ENCODE measurements at places on chromosomes 13 and 19.

- H3K4me3 ChIP-seq = no peak overlapping the region
- DNase-seq = no peak
- peaks cover 44% of the 10 kb centered on the region for H3K4me1 ChIP-seq
- H3K27ac ChIP-seq = no peak overlapping the region
- H3K27me3 ChIP-seq = no peaks in the 10 kb centered on the region
- H3K36me3 ChIP-seq = no peaks in the 10 kb centered on the region
These were observed 792.0 kb downstream of the UQCRFS1 start for GRCh38 chr19:28420811-28421550.

DNA sequence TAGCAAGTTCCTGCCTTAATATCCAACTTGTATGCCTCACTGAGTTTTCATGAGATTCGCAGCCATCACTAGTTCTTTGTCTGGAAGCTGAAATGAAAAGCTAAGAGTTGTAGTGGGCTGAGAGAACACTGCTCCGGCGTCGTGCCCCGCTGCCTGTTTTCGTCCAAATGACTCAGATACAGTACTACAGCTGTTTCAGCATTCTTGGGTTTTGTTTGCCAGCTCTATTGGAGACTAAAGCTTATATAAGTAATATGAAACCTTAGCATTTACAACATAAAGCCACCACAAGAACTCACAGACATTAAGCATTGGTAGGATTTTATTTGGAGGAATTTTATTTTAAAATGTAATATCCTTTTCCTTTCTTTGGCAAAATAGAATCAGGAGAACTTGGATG lies 299.7 kb downstream of the DLEU7 start:
- H3K4me3 ChIP-seq = peak overlapping the region; percentile 51
- no peaks in the 10 kb centered on the region for H3K27me3 ChIP-seq
- peaks cover 39% of the 10 kb centered on the region for H3K4me1 ChIP-seq
- H3K27ac ChIP-seq = peak overlapping the region; percentile 94
- no peak for DNase-seq

GRCh38 chr13:43516401-43516833 lies 270.4 kb downstream of the ENOX1 start:
- no peak for DNase-seq
- no peaks in the 10 kb centered on the region for H3K36me3 ChIP-seq
- H3K27me3 ChIP-seq = no peaks in the 10 kb centered on the region

- DNase-seq = no peak
- no peaks in the 10 kb centered on the region for H3K36me3 ChIP-seq
- no peak overlapping the region for H3K27ac ChIP-seq
- H3K4me1 ChIP-seq = peaks cover 9% of the 10 kb centered on the region
- H3K4me3 ChIP-seq = no peak overlapping the region
- peaks cover 31% of the 10 kb centered on the region for H3K27me3 ChIP-seq
These were observed 12.6 kb upstream of the SMG9 start for GRCh38 chr19:43767316-43767715.

DNA sequence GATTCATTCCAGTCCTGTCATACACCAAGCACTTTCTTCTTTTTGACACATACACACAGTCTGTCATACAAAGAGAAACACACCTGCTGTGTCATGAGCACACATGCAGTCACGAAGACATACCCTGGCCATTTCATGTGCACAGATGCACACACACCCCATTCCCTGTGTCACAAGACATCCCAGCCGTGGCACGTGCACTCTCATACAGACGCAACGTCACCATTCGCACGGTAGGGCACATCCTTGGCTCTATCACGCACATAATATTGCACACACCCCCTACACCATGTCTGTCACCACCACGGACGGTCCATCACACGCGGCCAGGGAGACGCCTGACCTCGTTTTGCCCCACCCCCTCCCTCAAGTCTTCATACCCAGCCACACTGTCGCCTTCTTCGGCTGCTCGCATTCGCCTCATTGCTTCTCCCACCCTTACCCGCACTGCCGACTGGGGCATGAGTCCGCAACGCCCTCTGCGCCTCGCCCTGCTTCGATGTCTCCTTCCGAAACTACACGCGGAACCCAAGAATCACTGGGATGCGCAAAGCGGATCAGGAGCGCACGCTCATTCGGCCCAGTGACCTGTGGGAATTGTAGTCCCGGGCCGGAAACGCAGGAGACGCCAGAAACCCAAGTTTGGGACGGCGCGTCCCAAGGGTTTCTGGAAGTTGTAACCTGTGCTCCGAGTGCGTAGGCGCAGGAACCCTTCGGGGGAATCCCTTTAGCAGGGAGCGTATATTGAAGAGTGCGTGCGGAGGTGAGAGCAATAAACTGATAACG lies 6.8 kb upstream of the ZNF283 start:
- H3K4me3 ChIP-seq = peak overlapping the region; percentile 50
- no peak overlapping the region for H3K27ac ChIP-seq
- H3K36me3 ChIP-seq = no peaks in the 10 kb centered on the region
- H3K4me1 ChIP-seq = peaks cover 4% of the 10 kb centered on the region

GRCh38 chr19:55720214-55720746 lies 17.9 kb downstream of the NLRP9 start:
- no peak overlapping the region for H3K27ac ChIP-seq
- H3K27me3 ChIP-seq = peaks cover 20% of the 10 kb centered on the region
- H3K4me1 ChIP-seq = no peaks in the 10 kb centered on the region
- H3K4me3 ChIP-seq = no peak overlapping the region

DNA sequence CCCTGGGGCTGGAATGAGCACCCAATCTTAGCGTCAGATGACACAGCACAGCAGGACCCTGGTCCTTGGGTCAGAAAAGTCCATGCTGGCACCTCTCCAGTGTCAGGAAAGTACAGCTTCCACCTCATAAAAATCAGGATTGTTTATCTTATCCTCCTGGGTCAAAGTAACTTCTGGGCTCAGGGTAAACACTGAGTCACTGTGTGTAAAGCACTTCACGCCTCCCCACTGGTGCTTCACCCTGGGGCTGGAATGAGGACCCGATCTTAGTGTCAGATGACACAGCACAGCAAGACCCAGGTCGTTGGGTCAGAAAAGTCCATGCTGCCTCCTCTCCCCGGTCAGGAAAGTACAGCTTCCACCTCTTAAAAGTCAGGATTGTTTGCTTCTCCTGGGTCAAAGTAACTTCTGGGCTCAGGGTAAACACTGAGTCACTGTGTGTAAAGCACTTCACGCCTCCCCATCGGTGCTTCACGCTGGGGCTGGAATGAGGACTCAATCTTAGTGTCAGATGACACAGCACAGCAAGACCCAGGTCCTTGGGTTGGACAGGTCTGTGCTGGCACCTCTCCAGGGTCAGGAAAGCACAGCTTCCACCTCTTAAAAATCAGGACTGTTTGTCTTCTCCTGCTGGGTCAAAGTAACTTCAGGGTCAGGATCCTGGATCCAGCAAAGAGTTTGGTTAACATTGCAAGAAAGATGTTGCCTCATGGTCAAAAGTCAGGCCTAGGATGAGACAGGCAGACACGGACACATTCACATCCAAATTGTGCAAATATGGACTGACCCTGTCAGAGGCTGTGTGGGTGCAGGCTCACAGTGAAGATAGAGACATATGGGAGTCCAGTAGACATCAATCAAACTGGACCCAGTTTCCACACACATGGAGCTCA lies 39.2 kb upstream of the CYP2A7 start:
- H3K27ac ChIP-seq = no peak overlapping the region
- H3K4me1 ChIP-seq = no peaks in the 10 kb centered on the region
- H3K36me3 ChIP-seq = peaks cover 21% of the 10 kb centered on the region
- peaks cover 21% of the 10 kb centered on the region for H3K27me3 ChIP-seq
- H3K4me3 ChIP-seq = no peak overlapping the region

All from WTC11 (cell line).